ENCODE measurements at places on chromosomes 5 and 9. TPM values are rescaled to one million over a fixed set of nuclear protein-coding genes. Genes with fewer than 3 reads are reported as not detected.

Gene PTGR1
- total RNA-seq, result 17.1 TPM

Gene CBY3
- total RNA-seq, result not detected

Gene SPINK7
- total RNA-seq, result not detected

Gene NSUN2
- total RNA-seq, result 48.7 TPM

Gene TAF11L5
- total RNA-seq, result not detected

Gene TMEM232
- total RNA-seq, result 2.7 TPM

Gene WNK2
- not detected for total RNA-seq

Gene UGT3A1
- total RNA-seq, result not detected

Gene SH3TC2
- total RNA-seq, result 0.83 TPM

Gene NMUR2
- not detected for total RNA-seq

Gene OR1J2
- not detected for total RNA-seq

Gene ZFP37
- total RNA-seq, result 7.0 TPM

Gene OMD
- total RNA-seq, result 31.1 TPM

Gene CD74
- total RNA-seq, result not detected

Gene SPOCK1
- 954 TPM for total RNA-seq

Gene GPX3
- total RNA-seq, result 1.3 TPM

Gene FABP6
- total RNA-seq, result not detected

Gene PHF2
- 40.3 TPM for total RNA-seq

Gene FRRS1L
- 6.7 TPM for total RNA-seq

Gene DAB2IP
- 47.9 TPM for total RNA-seq

Gene IL13
- not detected for total RNA-seq

Gene ASTN2
- 2.3 TPM for total RNA-seq

Gene PTGS1
- total RNA-seq, result 3.1 TPM

Gene SLC34A3
- not detected for total RNA-seq

Gene FAM78A
- 1.0 TPM for total RNA-seq

Gene CCDC171
- 4.5 TPM for total RNA-seq

Gene SREK1
- 71.2 TPM for total RNA-seq

Gene ALAD
- total RNA-seq, result 27.4 TPM

Gene FIBCD1
- 17.5 TPM for total RNA-seq

Gene GPR150
- total RNA-seq, result 0.16 TPM

Gene PCA3
- not detected for total RNA-seq

Gene FAM219A
- total RNA-seq, result 25.9 TPM

Gene PCSK1
- total RNA-seq, result not detected

Gene SLC6A7
- not detected for total RNA-seq

Gene SPATA31A3
- not detected for total RNA-seq

Gene MEIKIN
- total RNA-seq, result not detected

Gene PHF24
- total RNA-seq, result not detected

Gene ORM2
- total RNA-seq, result not detected

Gene IFNA13
- not detected for total RNA-seq

Gene FAM151B
- total RNA-seq, result 4.9 TPM

Gene JAKMIP2
- total RNA-seq, result 1.8 TPM

Gene ALDOB
- total RNA-seq, result not detected

Gene RAI14
- 130 TPM for total RNA-seq

Gene NOXA1
- 1.0 TPM for total RNA-seq

Gene RAD50
- 27.5 TPM for total RNA-seq

Gene IRX1
- total RNA-seq, result 11.8 TPM

Gene DEPDC1B
- total RNA-seq, result 1.9 TPM

Gene ANKRD18A
- total RNA-seq, result 14.6 TPM
